ENCODE measurements at places on chromosomes 11 and 22. TPM values are rescaled to one million over a fixed set of nuclear protein-coding genes. Genes with fewer than 3 reads are reported as not detected.

DNA sequence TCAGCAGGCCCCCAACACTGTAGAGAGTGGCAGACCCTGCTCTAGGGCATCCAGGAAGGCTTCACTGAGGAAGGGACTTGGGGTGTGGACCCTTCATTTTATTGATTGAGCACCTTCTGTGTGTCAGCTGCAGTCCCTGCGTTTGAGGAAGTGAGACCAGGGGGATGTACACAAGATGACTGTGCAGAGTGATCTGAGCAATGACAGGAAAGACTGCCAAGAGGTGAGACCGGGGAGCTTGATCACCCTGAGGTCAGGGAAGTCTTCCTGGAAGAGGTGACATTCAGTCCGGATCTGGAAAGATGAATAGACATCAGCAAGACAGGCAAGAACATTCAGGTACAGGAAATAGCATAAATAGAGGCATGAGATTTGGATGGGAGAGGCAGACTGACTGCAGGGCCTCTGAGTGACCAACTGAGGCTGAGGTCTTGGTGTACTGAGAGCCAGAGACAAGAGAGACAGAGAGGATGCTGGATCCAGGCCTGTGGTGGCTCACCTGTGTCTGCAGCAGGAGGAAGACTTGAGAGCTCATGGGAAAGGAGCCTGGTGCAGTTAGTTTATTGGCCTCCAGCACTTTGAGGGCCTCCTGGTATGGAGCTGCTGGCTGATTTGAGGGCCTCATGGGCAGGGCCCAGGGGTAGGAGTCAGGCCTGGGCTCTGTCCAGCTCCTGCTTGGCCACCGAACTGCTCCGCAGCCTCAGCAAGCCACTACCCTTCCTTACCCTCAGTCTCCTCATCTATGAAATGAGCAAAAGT is 5.2 kb downstream of the DGAT2 start:
- DNase-seq: no peak

ARHGAP20 gene
- total RNA-seq: not detected

- DNase-seq: no peak
Observed at GRCh38 chr22:42366806-42367581, 65.2 kb downstream of the NFAM1 start.

GRCh38 chr11:12890476-12890875 is 118.6 kb upstream of the RASSF10 start:
- no peak for DNase-seq

DNA sequence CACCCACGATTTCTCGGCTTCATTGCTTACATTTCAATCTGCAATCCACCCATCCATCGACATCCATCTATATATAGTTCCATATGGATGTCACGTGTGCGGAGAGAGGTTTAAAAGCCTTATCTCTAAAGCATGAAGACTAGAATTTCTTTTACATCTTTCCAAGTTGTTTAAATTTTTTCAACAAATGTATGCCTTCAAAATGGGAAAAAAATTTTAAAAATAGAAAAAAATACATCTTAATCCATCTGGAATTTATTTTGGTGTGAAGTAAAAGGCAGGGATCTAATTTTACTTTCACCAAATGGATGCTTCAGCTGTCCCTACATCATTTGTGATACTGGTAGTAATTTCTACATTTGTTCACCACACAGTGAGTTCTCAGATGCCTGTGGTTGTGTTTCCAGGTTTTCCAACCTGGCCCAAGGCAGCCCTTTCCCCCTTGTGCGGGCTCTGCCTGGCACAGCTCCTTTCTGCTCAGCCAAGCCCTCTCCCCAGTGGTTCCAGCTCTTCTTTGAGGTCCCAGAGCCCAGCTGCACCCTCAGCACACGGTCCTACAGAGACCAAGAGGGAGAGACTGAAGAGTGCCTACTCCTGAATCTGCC is 37.6 kb upstream of the KLHL35 start:
- no peak for DNase-seq

DNA sequence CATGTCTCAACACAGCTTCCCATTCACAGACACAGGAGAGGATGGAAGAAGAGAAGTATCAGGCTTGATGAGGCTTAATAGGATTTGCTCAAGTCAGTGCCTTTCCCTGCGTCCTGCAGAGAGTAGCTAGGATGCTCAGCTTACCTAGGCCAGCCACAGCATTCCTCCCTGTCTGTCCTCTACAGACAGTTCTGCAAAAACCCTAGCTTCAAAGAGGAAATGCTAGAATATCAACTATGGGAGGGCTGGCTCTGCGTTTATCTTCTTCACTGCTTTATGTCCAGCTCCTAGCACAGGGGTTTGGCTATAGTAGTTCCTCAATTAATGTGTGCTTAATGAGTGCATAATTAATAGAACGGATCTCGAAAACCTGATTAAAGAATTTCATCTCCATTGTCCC is 16.4 kb downstream of the KCNJ5 start:
- no peak for DNase-seq

DNA sequence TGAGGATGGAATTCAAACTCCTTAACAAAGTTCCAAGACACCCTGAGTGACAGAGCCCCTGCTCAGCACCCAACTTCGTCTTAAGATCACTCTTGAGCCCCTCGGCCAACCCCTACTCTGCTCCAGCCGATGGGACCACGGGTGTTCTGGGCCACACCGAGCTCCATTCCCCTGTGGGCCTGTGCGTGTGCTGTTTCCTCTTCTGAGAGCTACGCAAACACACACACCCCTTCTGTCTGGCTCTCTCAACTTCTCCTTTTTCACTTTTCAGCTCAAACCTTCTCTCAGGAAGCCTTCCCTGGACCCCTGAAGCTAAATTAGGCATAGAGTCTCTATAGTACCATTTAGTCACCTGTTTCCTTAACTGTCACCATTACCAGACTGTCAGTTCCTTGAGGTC is 37.5 kb upstream of the NNMT start:
- DNase-seq: no peak

DNA sequence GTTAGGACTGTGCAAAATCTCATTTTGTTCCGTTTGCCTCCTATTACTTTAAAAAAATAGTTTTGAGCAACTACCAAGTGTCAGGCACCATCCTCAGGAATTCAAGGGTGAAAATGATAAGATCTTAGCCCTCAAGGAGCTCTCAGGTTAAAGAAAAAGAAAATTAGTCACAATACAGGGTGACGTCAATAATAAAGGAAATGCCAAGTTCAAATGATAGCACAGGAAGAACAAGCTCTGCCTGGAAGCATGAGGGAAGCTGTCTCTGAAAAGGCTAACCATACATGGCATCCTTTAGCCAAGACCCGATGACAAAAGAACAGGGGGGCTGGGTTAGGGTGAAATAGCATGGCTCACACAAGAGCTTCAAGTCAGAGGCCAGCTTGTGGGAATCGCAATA is 11.1 kb upstream of the MPZL2 start:
- DNase-seq: peak; percentile 49

DNA sequence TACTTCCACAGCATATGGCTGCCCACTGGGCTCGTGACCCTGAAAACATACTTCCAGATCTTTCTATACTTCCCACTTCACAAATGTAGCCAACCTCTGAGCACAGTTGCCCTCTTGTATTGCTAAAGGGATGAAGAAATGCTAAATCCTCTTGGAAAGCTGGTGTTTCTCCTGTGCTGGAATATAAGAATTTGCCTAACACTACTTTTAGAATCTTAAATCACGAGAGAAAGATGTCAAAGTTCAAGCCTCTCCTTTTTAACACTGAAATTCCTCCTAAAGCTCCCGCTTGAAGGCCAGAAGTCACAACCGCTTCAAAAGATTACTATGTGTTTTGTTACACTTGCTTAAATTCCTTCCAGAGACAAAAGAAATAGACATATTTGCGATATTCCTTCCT is 21.9 kb downstream of the MAML2 start:
- DNase-seq: no peak

PGA3 gene
- total RNA-seq: not detected

- DNase-seq: no peak
Observed at GRCh38 chr11:19891022-19891421, 178.4 kb downstream of the NAV2 start.

DNA sequence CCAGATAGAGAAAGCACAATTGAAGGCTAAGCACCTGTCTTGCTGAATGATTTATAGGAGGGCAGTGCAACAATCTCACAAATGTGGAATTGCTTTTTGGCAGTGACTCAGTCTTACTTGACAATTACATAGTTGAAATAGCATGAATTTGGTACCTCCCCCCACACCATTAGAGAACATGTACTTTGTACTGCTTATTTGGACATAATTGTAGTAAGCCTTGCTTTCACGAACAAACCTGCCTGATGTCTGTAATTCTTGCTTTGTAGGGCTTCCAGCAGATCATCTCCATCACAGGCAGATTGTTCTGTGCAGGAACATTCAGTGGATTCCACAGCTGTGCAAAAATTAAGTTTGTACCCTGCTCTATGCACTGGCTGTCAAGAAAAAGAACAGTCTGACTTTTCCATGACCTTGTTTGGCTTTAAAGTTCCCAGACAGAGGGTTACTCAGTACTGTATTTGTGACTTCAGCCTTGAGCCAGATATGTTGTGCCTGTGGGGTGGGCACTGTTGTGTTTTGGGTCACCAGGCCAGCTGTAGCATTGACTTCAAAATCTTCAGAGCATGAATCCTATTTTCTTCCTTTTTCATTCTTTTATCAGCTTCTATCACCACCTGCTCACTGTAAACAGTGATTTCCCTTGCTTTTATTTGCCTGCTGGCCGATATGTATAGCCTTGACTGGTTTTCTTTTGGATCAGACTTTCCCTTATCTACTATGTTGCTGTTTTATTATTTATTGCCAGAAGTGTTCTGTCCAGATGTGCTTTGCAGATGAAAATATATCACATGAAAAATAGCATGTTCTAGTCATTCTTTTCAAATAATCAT is 941.0 kb upstream of the CHORDC1 start:
- no peak for DNase-seq

DNA sequence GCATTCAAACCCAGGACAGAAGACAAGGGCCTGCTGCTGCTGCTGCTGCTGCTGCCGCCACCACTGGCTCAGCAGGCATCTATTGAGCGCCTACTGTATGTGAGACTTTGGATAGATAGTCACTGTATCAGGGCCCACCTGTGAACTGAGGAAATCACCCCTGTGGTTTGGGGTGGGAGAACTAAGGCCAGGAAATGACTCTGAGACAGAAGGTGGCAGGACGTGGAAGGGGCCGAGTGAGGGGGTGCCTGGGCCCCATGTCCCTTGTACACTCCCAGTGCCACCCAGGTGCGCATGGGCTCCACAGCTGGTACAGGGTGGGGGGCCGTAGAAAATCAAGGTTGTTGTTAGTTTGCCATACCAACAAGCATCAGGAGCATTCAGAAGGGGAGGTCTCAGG is 50.6 kb downstream of the ARHGAP8 start:
- no peak for DNase-seq

- peak; percentile 39 for DNase-seq
Observed at GRCh38 chr11:36131721-36132397, 157.4 kb downstream of the COMMD9 start.

- DNase-seq: no peak
Observed at GRCh38 chr11:26974996-26975395, 18.9 kb upstream of the FIBIN start.

- DNase-seq: no peak
Observed at GRCh38 chr11:60204922-60205321, 22.0 kb upstream of the MS4A6A start.

DNA sequence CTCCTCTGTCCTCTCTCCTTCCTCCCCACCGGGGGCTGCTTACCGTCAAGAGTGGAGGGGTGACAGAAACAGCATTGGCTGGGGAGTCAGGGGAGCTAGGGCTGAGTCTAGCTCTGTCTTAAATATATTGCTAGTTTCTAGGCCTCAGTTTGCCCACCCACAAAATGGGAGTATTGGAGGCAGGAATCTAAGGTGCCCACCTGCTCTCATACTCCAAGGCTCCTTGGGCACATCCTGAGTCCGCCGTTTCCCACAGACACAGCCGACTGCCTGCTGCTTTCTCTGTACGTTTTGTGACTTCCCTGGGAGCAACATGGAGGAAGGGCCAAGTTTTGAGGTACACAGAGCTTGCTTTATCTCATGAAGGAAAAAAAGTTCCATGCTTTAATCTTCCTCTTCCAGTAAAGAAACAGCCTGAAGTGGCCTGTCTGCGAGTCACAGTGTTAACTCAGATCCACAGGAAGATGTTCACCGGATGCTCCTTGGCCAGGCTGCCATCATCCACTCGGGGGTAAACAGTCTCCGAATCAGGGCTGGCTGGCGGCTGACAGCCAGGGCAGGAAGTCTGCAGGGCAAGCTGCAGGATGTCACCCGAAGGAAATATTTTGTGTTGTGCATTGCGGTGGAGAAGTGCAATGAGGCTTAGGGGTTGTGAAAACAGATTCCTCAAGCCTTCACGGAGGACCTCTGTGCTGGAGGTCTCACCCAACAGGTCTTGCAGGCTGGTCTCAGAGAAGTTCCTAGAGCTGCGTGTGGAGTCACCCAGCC is 11.0 kb upstream of the CERK start:
- peak; percentile 57 for DNase-seq

NRIP3 gene
- total RNA-seq: 34.8 TPM

DNA sequence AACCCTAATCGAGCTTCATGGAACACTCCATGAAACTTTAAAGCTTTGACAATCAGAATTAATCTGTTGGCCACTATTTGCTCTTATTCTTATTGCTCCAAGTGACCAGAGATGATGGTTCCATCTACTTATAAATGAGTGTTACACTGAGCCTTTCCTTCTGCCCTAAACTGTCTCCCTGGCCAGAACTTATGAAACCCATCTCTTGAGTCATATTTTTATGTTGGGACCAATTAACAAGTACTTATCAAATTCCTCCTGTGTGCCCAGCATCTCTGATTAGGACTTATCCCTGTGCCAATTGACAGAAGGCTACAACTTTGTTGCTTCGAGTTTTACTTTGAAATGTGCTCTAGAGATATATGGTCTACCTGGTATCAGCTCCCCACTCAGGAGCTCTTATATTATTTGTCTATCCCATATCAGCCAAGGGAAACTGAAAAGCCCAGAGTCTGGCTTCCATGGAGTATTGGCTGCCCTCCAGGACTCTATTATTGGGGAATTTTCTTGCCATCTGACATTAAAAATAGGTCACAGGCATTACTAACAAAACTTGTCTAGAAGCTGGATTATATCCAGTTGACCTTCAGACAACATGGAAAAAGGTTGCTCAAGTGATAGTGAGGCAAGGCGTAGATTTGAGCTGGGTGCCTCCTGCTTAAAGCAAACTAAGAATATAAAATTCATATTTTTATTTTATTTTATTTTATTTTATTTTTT is 8.8 kb downstream of the KREMEN1 start:
- no peak for DNase-seq

SLC6A5 gene
- total RNA-seq: not detected

DNA sequence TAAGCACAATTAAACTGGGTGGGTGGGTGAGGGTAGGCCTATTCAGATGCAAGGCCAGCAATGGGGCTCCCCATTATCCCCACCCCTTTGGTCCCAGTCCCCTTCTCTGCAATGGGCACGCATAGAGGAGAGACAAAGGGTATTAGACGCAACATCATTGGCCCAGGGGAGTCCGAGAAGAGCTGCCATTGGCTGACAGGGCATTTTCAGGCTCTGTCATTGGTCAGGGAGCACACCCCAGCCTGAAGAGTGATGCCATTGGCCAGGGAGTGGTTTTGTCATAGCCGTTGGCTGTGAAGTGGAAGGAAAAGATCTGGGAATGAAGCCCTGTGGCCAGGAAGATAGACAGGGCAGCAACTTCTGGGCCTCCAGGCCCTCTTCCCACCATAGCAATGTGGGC is 2.8 kb upstream of the TRIM3 start:
- DNase-seq: no peak
